Cerebellum (tissue), 4 donors: ENCODE measurements at places on chromosomes 12 and 14. TPM values are rescaled to one million over a fixed set of nuclear protein-coding genes. Genes with fewer than 3 reads are reported as not detected.

Gene USP44
- 4.4 TPM for total RNA-seq

Gene DNAI7
- total RNA-seq: 5.2 TPM

Gene NIN
- total RNA-seq: 58.8 TPM

Gene RNASE1
- total RNA-seq: 14.5 TPM
